ENCODE measurements at places on chromosomes 11 and 22.

DNA sequence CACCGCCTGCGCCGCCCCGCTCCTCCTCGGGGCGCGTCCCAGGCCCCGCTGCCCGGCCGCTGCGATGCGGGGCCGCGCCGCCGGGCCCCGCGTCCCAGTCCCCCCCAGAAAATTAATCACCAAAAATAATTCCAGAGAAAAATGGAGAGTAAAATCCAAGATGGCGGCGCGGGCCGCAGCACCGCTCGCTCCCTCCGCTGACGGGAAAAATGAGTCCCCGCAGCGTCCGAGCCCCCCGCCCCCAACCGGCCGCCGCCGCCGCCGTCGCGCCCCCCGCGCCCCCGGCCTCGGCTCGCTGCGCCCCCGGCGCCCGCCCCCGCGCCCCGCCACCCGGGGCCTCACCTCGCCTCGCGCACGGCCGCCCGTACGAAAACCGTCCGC is at the start of gene KMT5B:
KMT5B (minus strand) TSS at position 162 of the 381 bp plus-strand sequence. CDS start 23,220 bp downstream, outside the sequence.
- peak within 1 kb of the TSS; percentile 95 for H3K4me3 ChIP-seq
- H3K36me3 ChIP-seq: no peaks in the 10 kb centered on the region
- peaks cover 53% of the 10 kb centered on the region for H3K4me1 ChIP-seq

GRCh38 chr11:34606326-34607120 is 14.4 kb upstream of the EHF start:
- no peak for DNase-seq
- no peaks in the 10 kb centered on the region for H3K4me1 ChIP-seq
- H3K27me3 ChIP-seq: no peaks in the 10 kb centered on the region
- no peak overlapping the region for H3K4me3 ChIP-seq
- H3K27ac ChIP-seq: no peak overlapping the region
- no peaks in the 10 kb centered on the region for H3K36me3 ChIP-seq

- H3K4me1 ChIP-seq: no peaks in the 10 kb centered on the region
- no peaks in the 10 kb centered on the region for H3K27me3 ChIP-seq
- H3K27ac ChIP-seq: no peak overlapping the region
Measured at GRCh38 chr11:83613767-83614121, 327.6 kb upstream of the CCDC90B start.

GRCh38 chr22:32951076-32951806 is 106.9 kb downstream of the SYN3 start:
- no peak overlapping the region for H3K4me3 ChIP-seq
- H3K36me3 ChIP-seq: no peaks in the 10 kb centered on the region
- H3K4me1 ChIP-seq: no peaks in the 10 kb centered on the region
- no peak for DNase-seq

GRCh38 chr11:125740617-125741016 is 5.5 kb upstream of the PATE1 start:
- H3K36me3 ChIP-seq: no peaks in the 10 kb centered on the region
- H3K4me3 ChIP-seq: no peak overlapping the region
- no peaks in the 10 kb centered on the region for H3K4me1 ChIP-seq
- no peak for DNase-seq
- no peaks in the 10 kb centered on the region for H3K27me3 ChIP-seq

- H3K27me3 ChIP-seq: no peaks in the 10 kb centered on the region
- peak overlapping the region; percentile 14 for H3K27ac ChIP-seq
- no peak overlapping the region for H3K4me3 ChIP-seq
- H3K36me3 ChIP-seq: peaks cover 25% of the 10 kb centered on the region
- peaks cover 57% of the 10 kb centered on the region for H3K4me1 ChIP-seq
Measured at GRCh38 chr11:102225689-102226568, 91.4 kb upstream of the BIRC3 start.

DNA sequence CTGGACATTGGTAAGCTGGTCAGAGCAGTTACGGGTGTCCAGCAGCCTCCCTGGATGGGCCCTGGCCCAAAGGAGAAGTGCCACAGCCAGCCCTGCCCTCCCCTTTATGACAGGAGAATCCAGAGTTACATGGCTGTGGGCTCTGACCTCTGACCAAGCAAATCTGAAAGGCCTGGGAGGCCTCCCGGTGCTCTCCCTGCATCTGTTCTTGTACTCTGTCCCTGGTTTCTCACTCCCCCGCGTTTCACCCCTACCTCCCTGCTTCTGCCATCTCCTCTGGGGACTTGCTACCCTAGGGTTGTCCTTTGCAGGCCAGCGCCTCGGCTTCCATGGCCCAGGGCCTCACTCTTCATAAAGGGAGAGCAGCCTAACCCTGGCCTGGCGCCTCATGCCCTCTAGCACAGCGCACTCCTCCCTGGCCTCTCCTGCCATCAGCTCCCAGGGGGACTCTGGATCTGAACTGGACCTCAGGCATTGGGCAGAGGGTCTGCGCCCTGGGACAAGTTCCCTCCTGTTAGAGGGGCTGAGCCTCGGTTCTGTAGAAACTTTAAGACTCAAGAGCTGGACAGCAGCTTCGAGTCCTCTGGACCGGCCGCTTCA is 10.7 kb downstream of the PICK1 start:
- peak overlapping the region; percentile 91 for H3K27ac ChIP-seq
- no peaks in the 10 kb centered on the region for H3K27me3 ChIP-seq
- H3K4me3 ChIP-seq: no peak overlapping the region
- peaks cover 31% of the 10 kb centered on the region for H3K4me1 ChIP-seq
- H3K36me3 ChIP-seq: peaks cover 42% of the 10 kb centered on the region

DNA sequence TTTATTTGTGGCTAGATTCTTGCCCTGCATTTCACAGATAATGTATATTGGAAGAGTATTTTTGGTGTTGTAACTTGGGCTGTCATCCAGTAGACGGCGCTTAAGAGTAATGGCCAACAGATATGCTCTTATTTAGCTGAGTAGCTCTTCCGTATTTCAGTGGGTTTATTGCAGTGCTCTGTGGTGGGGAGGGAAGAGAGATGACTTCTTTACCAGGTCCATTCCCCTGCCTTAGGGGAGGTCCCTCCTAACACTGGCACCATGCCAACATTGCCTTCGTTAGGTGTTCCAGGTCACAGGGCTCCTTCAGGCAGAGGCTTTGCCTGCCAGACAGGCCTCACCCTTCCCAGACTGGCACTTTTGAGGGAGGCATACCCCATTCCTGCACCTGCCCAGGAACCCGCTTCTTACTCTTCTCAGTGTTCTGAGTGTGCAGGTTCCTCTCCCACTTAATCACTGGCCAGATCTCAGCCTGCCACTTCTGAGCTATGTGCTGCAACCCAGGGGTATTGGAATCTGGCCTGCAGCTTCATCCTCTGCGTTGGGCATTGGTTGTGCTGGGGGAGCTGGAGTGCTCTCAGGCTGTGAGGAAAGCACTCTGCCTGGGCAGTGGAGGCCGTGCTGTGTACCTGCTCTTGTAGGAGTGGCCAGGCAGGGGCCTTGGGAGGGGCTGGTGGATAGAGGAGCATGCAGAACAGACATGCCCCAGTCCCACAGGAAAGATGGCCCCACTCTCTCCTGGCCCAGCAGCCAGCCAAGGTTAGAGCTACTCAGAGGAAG is 29.4 kb upstream of the SLN start:
- H3K4me1 ChIP-seq: no peaks in the 10 kb centered on the region
- no peak for DNase-seq
- H3K27ac ChIP-seq: no peak overlapping the region
- H3K4me3 ChIP-seq: no peak overlapping the region
- no peaks in the 10 kb centered on the region for H3K36me3 ChIP-seq

DNA sequence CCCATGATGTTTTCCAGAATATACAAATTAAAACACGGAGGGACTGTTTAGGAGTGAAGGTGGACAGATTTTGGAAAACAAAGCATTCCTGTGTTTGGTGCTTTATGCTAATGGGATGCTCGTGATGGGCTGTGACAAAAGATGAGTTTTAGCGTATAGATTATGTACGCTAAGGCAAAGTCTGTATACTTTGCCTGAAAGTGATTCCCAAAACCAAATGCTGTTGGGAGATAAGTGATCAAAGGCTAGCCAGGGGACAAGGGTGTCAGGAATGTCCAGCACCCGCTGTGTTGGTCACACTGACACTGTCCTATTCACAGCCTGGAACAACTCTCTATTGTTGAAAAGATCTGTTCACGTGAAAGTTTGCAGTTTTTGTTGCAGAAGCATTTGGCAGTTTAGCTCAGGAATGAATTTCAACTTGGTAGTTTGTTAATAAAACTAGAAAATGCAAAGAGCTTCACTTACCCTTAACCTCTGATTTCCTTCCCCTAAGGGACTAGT is 1.5 kb downstream of the JAM3 start:
- peak overlapping the region; percentile 93 for H3K27ac ChIP-seq
- H3K4me1 ChIP-seq: no peaks in the 10 kb centered on the region
- H3K4me3 ChIP-seq: peak overlapping the region; percentile 95
- H3K36me3 ChIP-seq: no peaks in the 10 kb centered on the region

GRCh38 chr11:102729849-102730815 is 5.4 kb upstream of the MMP8 start:
- no peak overlapping the region for H3K27ac ChIP-seq
- no peaks in the 10 kb centered on the region for H3K27me3 ChIP-seq
- no peak for DNase-seq
- no peaks in the 10 kb centered on the region for H3K4me1 ChIP-seq

- no peaks in the 10 kb centered on the region for H3K36me3 ChIP-seq
- H3K4me3 ChIP-seq: no peak overlapping the region
- H3K4me1 ChIP-seq: no peaks in the 10 kb centered on the region
- H3K27me3 ChIP-seq: no peaks in the 10 kb centered on the region
- no peak overlapping the region for H3K27ac ChIP-seq
Measured at GRCh38 chr11:12056119-12056518, 47.7 kb upstream of the DKK3 start.

GRCh38 chr11:1459764-1460395 is 26.7 kb downstream of the MOB2 start:
- peak overlapping the region; percentile 52 for H3K4me3 ChIP-seq
- H3K27me3 ChIP-seq: no peaks in the 10 kb centered on the region
- peaks cover 30% of the 10 kb centered on the region for H3K36me3 ChIP-seq
- H3K4me1 ChIP-seq: peaks cover 43% of the 10 kb centered on the region
- no peak for DNase-seq

DNA sequence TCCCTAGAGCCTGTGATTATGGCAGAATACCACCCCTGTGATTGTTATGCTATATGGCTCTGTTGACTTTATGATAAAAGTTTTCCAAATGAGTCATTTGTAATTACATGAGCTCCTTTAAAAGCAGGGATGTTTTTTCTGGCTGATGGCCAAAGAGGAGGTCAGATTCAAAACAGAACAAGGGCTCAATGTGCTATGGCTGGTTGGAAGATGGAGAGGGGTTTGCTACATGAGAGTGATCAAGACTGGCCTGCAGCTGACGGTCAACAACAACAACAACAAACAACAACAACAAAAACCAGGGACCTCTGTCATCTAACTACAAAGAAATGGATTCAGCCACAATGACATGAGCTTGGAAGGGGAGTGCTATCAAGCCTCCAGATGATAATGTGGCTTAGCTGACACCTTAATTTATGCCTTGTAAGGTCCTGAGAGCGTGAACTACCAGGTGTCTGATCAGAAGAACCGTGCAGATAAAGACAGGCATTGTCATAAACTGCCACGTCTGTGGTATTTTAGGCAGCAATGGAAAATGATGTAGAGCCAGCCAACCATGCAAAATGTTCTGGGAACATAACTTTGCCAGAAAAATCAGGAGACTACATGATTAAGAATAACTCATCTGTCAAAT is 47.2 kb downstream of the PIWIL3 start:
- no peaks in the 10 kb centered on the region for H3K4me1 ChIP-seq
- DNase-seq: no peak
- H3K4me3 ChIP-seq: no peak overlapping the region
- no peaks in the 10 kb centered on the region for H3K36me3 ChIP-seq
- H3K27ac ChIP-seq: no peak overlapping the region
- H3K27me3 ChIP-seq: no peaks in the 10 kb centered on the region

DNA sequence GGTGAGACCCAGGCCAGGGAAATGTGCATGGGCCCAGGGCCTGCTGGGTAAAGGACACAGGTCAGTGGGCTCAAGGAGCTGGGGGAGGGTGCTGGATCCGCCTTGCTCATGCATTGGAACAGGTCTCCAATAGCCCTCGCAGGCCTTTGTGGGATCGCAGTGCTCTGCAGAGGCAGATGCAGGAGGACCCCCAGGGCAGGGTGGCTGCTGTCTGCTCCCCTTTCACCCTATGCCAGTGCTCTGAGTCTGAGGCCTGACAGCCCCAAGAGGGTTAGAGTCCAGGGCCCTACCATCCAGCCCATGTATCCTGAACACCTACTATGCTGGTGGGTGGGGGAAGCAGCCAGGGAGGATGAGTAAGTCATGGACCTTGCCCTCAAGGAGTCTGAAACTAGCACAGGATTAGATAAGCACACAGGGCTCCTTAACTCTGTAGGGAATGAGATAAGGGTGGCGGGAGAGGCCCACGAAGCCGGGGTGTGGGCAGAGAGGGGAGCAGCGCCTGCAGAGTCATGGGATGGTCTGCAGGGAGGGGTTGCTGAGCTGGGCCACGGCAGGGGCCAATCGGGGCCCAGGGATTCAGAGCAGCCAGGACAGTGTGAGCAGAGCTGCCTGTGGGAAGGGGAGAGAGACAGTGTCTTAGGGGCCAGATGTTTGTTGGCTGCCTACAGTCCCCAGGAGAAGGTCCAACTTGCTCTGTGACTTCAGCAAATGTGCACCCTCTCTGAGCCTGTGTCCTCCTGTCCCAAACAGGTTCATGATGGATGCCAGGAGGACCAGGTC is 10.5 kb upstream of the EHD1 start:
- peaks cover 4% of the 10 kb centered on the region for H3K4me1 ChIP-seq
- no peak overlapping the region for H3K27ac ChIP-seq
- H3K4me3 ChIP-seq: no peak overlapping the region
- no peak for DNase-seq

GRCh38 chr11:69195824-69196782 is 40.4 kb downstream of the SMIM38 start:
- no peaks in the 10 kb centered on the region for H3K4me1 ChIP-seq
- no peak overlapping the region for H3K27ac ChIP-seq
- no peak overlapping the region for H3K4me3 ChIP-seq
- H3K36me3 ChIP-seq: no peaks in the 10 kb centered on the region
- H3K27me3 ChIP-seq: peaks cover 22% of the 10 kb centered on the region

GRCh38 chr22:44497218-44497904 is 672 bp downstream of the RTL6 start:
- peaks cover 35% of the 10 kb centered on the region for H3K36me3 ChIP-seq
- H3K4me1 ChIP-seq: no peaks in the 10 kb centered on the region
- H3K4me3 ChIP-seq: peak overlapping the region; percentile 94
- H3K27ac ChIP-seq: peak overlapping the region; percentile 60
- DNase-seq: no peak
- no peaks in the 10 kb centered on the region for H3K27me3 ChIP-seq

GRCh38 chr22:20423008-20423905 is 14.4 kb downstream of the SCARF2 start:
- DNase-seq: peak; percentile 63
- H3K4me1 ChIP-seq: peaks cover 31% of the 10 kb centered on the region
- H3K27ac ChIP-seq: peak overlapping the region; percentile 55
- H3K27me3 ChIP-seq: no peaks in the 10 kb centered on the region

GRCh38 chr11:3944198-3944597 is 88.7 kb downstream of the STIM1 start:
- H3K4me1 ChIP-seq: peaks cover 87% of the 10 kb centered on the region
- peak overlapping the region; percentile 83 for H3K27ac ChIP-seq
- DNase-seq: peak; percentile 78
- H3K4me3 ChIP-seq: no peak overlapping the region

DNA sequence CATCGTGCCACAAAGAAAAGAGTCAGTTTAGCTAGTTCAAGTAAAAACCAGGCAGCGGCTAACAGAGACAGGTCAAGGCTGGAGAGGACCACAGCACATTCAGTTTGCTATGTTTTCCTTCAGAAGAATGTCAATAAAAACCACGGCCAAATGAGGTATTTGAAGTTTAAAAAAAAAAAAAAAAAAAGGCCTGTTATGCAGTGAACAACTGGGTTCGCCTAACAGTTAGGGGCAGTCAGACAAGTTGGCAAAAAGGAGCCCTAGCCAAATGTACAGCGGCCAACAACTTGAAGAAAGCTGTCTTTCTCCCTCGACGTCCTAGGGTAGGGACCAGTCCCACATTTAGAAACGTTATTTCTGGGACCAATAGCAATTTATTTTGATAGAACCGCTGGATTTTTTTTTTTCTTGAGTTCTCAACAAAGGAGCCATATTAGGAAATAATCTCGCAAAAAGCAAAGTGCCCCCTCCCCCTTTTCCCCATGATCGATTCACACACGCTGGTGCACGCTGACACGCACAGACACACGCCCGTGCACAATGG is 237.8 kb downstream of the TTC28 start:
- H3K36me3 ChIP-seq: no peaks in the 10 kb centered on the region
- peaks cover 6% of the 10 kb centered on the region for H3K4me1 ChIP-seq
- H3K27ac ChIP-seq: peak overlapping the region; percentile 86
- no peaks in the 10 kb centered on the region for H3K27me3 ChIP-seq

Data from tibial artery (tissue), 4 donors.